Thymus (tissue), 14 donors: ENCODE measurements at places on chromosomes 4 and X.

GRCh38 chr4:142353149-142353738 lies 492.9 kb downstream of the INPP4B start:
- DNase-seq, result peak; percentile 27

DNA sequence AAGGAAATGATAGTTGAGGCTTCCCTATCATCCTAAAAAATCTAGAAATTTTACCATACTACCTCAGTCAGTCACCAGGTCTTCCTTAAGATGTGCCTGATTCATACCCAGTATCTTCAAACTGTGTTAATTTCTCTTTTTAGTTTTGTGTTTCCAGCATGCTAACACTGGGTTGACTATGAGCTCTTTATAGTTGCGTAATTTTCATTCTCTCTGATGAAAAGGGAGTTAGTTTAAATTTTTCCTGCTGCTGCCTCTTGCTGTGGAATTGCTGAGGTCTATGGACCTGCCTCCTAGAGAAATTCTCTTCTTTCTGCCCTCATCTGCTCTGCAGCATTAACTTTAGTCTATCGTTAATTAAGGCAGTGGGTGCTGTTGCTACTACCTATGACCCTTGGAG lies 66.6 kb downstream of the BANK1 start:
- no peak for DNase-seq

GRCh38 chr4:138405466-138405891 lies 163.3 kb upstream of the SLC7A11 start:
- no peak for DNase-seq

GRCh38 chr4:85769009-85769408 lies 294.1 kb downstream of the ARHGAP24 start:
- DNase-seq, result no peak

GRCh38 chr4:30767147-30767845 lies 47.1 kb downstream of the PCDH7 start:
- no peak for DNase-seq

DNA sequence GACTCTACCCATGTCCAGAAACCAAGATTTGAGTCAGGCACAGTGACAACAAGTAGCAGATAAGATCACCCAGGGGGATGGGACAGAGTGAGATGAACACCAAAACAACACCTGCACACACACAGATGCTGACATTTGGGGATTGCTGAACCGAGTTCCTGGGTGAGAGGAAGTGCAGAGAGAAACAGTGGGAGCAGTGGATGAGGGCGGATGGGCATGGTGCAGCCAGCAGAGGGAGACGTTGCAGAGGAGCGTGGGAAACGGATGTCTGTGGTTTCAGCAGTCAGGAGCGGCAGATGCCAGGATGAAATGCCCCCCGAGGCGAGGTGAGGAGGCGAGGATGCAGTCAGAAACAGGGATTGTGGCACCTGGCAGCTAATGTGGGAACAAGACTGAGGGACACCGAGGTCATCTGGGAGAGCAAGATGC lies 78.6 kb upstream of the STS start:
- peak; percentile 59 for DNase-seq
